ENCODE measurements at places on chromosomes 12 and 14. TPM values are rescaled to one million over a fixed set of nuclear protein-coding genes. Genes with fewer than 3 reads are reported as not detected.

The BCL2L14 gene
- total RNA-seq: not detected

The TAS2R31 gene
- total RNA-seq: 3.4 TPM

The NR4A1 gene
- 133 TPM for total RNA-seq

The GRIP1 gene
- total RNA-seq: 2.4 TPM

The P2RX2 gene
- not detected for total RNA-seq

The AVPR1A gene
- 0.07 TPM for total RNA-seq

The PLD4 gene
- total RNA-seq: 1.1 TPM

The GPRC5D gene
- total RNA-seq: not detected

The SMCO2 gene
- total RNA-seq: not detected

The PPP2R3C gene
- 37.7 TPM for total RNA-seq

The SYT1 gene
- total RNA-seq: not detected

The IGFBP6 gene
- 0.45 TPM for total RNA-seq

Measured in T-helper 17 cell (primary cell).